ENCODE measurements at places on chromosomes 2 and 18.
A peak's percentile ranks its signal among the peaks of the same experiment; 100 is the strongest.

- no peak for DNase-seq
These were observed 9.0 kb upstream of the ARHGEF4 start for GRCh38 chr2:130827502-130828251.

- DNase-seq: no peak
These were observed 102.5 kb downstream of the LYPD6B start for GRCh38 chr2:149141046-149141445.

- DNase-seq: no peak
These were observed 15.3 kb downstream of the WNT10A start for GRCh38 chr2:218895759-218896500.

- peak; percentile 81 for DNase-seq
These were observed 24.8 kb upstream of the TFCP2L1 start for GRCh38 chr2:121309801-121310200.

- DNase-seq: no peak
These were observed 59.8 kb downstream of the SH3BP4 start for GRCh38 chr2:235011607-235011928.

DNA sequence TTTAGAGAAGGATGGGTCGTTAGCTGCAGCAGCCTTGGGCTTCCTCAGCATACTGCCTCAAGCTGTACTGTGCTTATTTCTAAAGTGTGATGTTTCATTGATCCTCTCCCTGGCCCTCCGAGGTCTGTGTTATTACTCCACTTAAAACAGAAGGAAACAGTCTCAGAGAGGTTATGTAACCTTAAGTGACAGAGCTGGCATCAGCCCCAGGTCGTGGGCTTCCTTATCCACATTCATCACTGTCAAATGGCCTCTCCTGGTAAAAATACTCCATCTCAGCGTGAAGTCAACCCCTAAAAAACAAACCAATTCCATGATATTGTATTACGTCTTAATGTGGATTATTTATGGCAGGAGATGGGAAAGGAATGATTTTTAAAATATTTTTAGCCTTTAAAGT lies 153.3 kb upstream of the NOSTRIN start:
- peak; percentile 54 for DNase-seq

DNA sequence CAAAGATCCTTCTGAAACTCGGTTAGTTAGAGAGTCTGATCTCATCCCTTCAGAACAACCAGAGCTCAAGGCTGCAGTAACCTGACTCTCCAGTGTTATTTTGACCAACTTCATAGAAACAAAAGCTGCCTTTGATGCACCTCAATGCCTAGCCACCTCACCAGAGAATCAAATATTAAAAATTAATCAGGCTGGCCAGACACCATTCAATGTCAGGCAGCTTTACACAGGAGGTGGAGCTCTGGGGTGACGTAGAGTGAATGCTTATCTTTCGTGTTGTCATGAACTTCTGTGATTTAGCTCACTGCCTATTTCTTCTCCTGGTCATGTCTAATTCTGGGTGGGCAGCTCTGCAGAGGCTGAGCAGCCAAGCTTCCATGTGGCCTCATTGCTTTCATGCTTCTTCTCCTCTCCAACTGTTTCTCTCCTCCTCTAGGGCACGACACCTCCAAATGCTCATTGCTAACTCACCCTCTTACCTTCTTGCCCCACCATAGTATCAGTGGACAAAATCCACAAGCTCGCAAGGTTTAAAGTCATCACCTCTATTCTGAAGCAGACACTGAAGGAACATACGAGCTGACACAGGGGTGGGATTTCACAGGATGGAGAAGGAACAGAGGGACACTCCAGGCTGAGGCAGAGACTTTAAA lies 39.4 kb downstream of the AAK1 start:
- DNase-seq: no peak

DNA sequence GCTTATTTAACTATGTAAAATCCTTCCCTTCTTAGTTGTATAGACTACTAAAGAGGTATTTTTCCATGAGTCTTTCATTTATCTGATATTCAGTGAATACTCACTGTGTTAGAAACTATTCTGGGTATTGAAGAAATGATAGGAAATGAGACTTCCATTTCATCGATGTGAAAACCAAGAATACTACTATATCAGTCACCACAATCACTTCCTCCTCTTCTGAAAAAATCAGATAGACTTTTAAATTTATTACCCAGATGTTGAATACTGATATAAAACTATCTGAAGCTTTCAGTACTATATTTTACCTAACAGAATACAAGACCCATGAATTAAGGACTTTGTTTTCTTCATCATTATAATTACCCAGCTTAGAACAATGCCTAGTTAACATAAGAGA lies 1801.1 kb upstream of the CELF4 start:
- no peak for DNase-seq

DNA sequence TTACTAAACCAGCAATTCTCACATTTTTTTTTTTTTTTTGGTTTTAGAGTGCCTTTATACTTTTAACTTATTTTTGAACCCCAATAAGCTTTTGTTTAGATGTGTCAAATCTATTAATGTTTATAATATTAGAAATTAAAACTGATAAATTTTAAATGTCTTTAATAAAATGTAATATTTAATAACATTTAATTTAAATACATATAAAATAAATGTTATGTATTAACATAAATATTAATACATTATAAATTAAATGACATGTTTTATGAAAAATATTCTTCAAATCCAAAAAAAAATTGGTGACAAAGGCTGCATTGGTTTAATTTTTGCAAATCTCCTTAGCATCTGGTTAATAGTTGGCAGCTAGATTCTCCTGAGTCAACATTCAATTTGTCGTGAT lies 163.7 kb downstream of the PRPF40A start:
- no peak for DNase-seq

- DNase-seq: no peak
These were observed 248.3 kb upstream of the COL3A1 start for GRCh38 chr2:188725746-188726360.

- no peak for DNase-seq
These were observed 107.0 kb upstream of the SLC35G4 start for GRCh38 chr18:11502368-11502767.

DNA sequence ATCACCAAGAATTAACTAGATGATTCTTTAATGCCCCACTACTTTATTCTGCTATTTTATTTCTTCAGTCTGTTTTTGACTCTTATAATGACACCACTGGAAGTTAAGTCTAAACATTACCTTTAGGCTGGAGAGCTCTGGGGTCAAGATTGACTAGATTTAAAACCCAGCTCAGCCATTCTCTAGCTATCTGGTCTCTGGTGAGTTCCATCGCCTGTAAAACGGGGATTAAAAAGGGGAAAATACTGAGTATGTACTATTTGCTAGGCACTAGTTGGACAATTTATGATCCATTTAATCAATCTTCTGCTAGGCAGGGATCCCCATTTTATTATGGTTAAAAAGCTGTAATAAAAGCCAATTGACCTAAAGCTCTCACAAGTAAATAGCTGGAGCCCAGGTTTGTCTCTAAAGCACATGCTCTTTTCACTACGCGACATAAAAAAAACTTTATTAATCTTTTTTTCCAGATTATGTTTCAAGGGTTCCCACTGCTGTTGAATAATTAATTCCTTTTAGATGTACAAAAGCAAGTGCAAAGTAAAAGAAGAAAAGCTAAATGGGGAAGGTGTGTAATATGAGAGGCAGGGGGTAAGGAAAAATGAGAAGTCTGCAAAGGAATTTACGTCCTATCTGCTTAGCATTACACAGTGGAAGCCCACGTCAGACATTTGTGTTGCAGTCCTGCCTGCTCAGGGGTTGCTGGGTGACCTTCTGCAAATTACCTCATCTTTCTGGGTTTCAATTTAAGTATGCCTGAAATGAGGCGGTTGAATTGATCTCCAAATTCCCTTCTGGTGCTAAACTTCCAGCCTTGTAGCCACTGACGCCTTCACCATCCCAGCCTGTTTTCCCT lies 918 bp upstream of the NABP1 start:
- DNase-seq: peak; percentile 85

GRCh38 chr2:127776122-127776780 lies 34.7 kb downstream of the WDR33 start:
- DNase-seq: peak; percentile 2

- no peak for DNase-seq
These were observed 9.3 kb downstream of the TMEM182 start for GRCh38 chr2:102771114-102771513.

GRCh38 chr2:147630585-147630984 lies 214.2 kb upstream of the ACVR2A start:
- DNase-seq: peak; percentile 79

- DNase-seq: no peak
These were observed 18.8 kb downstream of the LMAN1 start for GRCh38 chr18:59340312-59340711.

- no peak for DNase-seq
These were observed 56.0 kb downstream of the HDAC4 start for GRCh38 chr2:239344857-239345216.

GRCh38 chr2:224650815-224651439 lies 65.2 kb downstream of the CCDC195 start:
- DNase-seq: peak; percentile 46

GRCh38 chr18:58894930-58895329 lies 30.3 kb downstream of the ZNF532 start:
- no peak for DNase-seq

All from inflammatory macrophage (primary cell).